Activated T-helper 1 cell treated with anti-CD3 and anti-CD28 coated beads, Interleukin-12 subunit alpha, Interleukin-12 subunit beta, Interleukin-2, Interleukin-4 antibody, amounts not matched to agents 30 ng/mL and 10 ng/mL and 1 ng/mL, durations not matched to agents 14 hours and 24 hours and 36 hours (primary cell): ENCODE measurements at places on chromosomes 13 and 19. TPM values are rescaled to one million over a fixed set of nuclear protein-coding genes. Genes with fewer than 3 reads are reported as not detected.

GRCh38 chr13:73656863-73657262 is 477.3 kb downstream of the KLF12 start:
- DNase-seq, result no peak

- no peak for DNase-seq
These were observed 221.2 kb upstream of the SOX1 start for GRCh38 chr13:111845621-111846351.

The ING1 gene
- total RNA-seq, result 15.9 and 16.4 TPM in 2 replicates

DNA sequence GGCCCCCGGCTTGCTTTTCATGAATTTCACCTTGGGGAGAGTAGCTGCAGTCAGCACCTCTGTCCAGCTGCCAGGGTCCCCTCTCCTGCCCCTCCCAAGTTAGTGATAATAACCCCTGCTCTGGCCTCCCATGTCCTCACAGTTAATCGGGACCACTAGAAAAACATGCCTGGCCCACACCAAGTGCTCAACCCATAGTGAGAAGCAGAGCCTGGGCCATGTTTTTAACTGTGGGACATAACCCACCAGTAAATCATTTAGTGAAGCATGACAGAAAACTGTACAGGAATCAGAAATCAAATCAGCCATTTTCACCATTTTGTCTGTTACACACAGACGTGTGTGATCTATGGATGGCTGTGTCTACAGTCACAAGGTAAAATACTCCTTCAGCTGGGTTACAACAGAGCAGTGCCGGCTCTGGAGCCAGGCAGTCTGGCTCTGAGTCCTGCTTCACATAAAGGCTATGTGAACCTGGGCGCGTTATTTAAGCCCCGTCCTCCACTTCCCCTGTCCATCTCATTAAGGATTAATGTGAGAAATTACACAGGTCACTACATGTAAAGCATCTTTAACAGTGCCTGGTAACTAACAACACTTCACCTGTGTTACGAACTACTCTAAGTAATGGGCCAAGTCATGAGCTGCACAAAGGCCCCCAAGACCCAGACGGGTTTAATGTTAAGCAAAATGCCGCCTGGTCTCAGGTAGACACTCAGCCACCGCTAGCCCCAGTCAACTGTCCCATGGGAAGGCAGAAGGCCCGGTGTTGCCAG is 7.6 kb upstream of the ECH1 start:
- no peak for DNase-seq

DNA sequence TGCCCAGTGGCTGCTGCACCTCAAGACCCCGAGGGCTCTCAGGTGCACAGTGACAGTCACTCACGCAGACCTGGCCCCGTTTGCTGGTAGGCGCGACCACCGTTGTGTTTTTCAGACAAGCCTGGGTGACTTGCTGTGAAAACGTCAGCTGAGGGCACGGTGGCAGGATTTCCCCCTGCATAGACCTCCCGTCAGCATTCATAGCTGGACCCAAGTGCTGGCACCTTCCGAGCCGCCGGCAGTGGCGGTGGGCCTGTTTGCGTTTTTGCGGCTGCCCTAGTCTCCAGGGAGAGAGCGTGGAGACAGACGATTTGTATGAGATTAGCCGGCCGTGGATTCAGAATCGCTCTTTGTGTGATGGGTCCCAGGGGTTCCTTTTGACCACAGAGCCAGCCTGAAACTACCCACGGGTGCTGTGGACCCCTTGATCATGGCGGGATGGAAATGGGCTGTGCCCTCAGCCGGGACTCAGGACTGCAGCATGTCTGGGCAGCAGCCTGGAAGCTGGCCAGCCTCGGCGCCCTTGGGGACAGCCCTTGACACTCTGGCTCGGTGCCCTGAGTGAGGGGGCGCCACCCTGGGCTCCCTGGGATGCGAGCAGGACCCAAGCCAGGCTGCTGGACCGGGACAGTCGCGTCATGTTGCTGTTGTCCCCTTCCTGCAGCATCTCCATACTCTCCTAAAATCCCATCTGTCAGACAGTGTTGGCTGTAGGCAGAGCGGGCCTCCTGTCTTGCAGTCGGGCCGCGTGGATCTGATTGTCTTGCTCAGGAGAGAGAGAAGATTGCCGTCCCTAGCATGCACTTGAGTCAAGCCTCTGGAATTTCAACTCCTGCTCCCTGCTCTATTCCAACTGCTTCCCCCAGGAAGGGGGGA is 8.6 kb downstream of the KDM4B start:
- no peak for DNase-seq

The ZNF285 gene
- 0.07 TPM in 1 of 2 replicates, not detected in the other for total RNA-seq

The TRPC4 gene
- not detected in 2 replicates for total RNA-seq

- DNase-seq, result no peak
These were observed 36.9 kb downstream of the POLR1D start for GRCh38 chr13:27658546-27658945.

The IGSF23 gene
- not detected in 2 replicates for total RNA-seq

The ZNF132 gene
- total RNA-seq, result 3.4 and 3.5 TPM in 2 replicates

DNA sequence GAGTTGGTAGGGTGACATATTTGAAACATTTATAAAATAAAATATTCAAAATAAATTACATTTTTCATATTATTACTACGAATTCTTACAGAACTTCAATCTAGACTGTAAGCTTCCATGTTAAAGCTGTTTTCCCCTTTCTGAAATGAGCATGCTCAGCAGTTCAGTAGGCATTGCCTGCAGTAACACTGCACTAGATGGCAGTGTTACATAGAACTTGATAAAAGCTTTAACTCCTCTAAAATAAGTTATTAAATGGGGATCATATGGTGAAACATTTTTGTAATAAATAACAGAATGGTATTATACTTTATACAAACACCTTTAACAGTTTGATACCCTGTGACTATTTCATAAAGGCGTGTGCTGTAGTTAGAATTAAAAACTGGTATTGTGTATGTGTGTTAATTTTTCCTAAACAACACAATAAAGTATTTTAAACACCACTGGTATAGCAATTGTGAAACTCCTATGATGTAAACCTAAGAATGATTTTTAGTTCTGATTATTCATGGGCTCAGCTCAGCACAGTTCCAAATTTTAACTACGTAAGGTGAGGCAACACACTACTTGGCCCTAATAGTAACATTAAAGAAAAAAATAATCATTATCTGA is 11.6 kb upstream of the GPR18 start:
- no peak for DNase-seq

GRCh38 chr13:44434766-44435141 is 61.1 kb downstream of the SERP2 start:
- no peak for DNase-seq

The FBL gene
- total RNA-seq, result 526 and 528 TPM in 2 replicates
